ENCODE measurements at places on chromosomes 2 and 18.

DNA sequence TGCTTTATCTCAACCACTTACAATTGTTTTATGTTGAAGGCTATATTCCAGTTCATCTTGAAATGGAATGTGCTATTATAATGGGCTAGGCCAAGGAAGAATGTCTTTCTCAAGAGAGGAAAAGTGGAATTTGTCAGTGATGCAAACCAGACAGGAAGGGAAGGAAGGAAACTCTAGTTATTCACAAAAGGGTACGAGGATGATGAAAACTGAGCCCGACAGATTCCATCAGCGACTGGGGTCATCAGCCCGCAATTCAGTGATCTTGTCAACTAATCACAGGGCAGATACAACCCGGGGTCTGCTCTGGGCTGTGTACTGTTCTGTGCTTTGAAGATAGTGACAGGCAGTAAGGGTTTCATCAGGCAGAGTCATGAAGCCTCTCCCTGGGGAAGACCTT is 23.4 kb upstream of the LYPD6 start:
- DNase-seq = no peak

DNA sequence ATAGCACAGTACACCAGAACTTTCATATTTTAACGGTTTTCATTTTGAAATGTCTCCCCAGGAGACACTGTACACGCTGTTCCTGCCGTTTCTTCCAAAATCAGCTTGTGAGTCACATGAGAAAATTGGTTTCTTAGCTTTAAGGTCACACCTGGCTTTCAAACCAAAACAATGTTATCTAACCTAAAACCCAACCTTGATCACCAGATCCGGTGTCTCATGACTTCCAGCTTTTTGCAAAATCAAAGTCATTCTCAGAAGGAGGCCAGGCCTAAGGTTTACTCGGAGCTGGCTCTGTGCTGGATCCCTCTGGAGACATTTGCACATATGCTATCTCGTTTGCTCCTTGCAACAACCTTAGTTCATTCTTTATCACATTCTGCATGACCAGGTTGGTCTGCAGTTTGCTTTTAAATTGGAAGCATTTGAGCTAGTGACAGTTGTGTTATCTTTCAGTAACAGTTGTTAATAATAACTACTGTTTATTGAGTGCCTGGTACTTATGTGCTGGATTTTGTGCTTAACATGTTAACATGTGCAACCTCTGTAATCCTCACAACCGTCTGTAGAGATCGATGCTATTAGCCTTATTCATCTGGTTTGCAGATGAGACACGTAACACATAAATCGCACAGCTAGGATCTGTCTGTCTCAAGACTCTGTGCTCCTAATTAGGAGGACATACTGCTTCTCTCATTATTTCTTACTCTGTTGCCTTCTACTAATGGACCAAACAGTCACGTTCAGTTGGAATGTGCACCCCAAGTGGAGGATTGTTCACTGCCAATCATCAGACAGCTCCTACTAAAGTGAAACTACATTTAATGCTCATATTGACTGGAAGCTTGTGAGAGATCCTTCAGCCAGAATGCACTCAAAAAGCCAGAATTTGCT is 105.5 kb downstream of the RNF144A start:
- peak; percentile 14 for DNase-seq

DNA sequence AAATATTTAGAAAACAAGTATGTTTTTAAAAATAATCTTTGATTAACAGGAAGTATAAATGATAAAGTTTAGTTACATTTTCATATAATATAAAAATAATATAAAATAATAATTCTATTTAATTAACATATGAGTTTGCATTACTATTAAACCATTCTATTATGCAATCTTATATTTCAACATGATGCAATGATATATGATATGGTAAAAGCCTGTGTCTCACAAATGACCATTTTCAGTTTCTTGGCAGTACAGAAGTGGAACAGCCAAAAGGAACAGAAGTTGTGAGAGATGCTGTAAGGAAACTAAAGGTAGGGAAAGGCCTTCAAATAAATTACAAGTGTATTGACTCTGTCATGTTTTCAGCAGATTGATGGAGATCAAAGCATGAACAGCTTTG is 230.8 kb downstream of the GULP1 start:
- DNase-seq = no peak

DNA sequence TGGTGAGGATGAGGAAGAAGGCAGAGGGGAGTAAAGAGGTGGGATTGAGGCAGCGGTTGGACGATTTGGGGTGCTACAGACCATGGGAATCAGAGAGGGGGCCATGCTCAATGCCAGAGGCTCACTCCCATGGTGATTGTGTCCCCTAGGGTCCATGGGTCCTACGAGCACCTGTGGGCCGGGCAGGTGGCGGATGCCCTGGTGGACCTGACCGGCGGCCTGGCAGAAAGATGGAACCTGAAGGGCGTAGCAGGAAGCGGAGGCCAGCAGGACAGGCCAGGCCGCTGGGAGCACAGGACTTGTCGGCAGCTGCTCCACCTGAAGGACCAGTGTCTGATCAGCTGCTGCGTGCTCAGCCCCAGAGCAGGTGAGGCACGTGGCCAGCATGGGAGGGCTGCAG is 5.2 kb downstream of the CAPN10 start:
- DNase-seq = no peak

DNA sequence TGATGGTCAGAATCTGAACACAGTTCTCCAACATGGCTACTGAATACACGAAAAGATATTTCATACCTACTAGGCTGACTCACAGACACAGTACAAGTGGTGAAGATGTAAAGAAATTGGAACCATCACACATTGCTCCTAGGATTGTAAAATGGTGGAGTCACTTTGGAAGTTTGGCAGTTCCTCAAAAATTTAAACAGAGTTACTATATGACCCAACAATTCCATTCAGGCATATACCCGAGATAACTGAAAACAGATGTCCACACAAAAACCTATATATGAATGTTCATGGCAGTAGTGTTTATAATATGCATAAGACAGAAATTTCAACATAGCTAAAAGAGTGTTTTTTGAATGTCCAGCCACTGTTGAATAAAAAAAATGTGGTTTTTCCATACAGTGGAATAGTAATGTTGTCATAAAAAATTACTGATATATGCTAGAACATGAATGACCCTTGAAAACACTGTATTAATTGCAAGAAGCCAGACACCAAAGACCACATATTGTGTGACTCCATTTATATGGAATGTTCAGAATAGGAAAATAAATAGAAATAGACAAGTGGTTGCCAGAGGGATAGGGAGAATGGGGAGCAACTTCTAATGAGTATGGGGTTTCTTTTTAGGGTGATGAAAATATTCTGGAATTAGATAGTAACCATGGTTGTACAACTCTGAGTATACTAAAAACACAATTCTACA is 10.1 kb downstream of the RMP24 start:
- DNase-seq = no peak

DNA sequence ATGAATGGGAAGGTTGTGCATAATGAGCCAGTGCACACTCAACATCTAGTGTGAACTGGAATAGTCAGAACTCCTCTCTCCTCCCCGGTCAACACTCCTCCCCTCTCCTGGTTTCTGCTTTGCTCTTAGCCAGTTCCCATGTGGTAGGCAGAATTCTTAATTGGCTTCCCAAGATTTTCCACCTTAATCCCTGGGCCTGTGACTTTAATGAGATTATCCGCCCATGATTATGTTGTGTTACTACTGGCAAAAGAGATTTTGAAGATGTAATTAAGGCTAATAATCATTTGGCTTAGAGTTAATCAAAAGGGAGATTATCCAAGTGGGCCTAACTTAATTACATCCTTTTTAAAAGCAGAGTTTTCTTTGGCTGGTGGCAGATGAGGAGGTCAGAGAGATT is 34.2 kb upstream of the REV1 start:
- no peak for DNase-seq

DNA sequence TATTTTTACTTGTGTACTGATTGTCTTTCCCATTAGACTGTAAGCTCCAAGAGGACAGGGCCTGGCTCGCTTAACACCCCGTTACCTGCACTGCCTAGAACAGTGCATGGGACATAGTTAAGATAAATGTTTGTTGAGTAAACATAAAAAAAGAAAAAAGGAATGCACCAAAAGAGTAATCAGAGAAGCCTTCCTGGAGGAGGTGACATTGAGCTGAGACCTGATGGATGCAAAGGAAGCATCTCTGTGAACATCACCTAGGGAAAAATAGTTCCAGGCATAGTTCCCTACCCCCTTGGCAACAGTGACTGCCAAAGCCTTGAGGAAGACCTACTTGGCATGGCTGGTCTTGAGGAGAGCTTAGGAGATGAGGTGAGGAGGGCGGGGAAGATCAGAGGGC is 924 bp upstream of the TFCP2L1 start:
- no peak for DNase-seq

DNA sequence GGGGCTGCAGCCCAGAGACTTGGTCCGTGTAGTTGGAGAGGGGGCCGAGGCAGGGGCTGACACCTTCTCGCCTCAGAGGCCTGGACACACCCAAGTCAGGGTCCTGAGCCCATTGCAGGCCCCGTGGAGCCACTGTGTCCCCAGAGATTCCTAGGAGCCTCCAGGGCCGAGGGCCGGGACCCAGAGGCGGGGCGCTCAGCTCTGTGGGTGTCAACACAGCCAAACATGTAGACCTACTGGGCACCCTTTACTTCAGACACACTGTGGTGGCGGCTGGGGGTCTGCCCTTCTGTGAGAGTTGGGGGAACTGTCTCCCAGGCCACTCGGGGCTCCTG is 459 bp upstream of the ESPNL start:
- no peak for DNase-seq

DNA sequence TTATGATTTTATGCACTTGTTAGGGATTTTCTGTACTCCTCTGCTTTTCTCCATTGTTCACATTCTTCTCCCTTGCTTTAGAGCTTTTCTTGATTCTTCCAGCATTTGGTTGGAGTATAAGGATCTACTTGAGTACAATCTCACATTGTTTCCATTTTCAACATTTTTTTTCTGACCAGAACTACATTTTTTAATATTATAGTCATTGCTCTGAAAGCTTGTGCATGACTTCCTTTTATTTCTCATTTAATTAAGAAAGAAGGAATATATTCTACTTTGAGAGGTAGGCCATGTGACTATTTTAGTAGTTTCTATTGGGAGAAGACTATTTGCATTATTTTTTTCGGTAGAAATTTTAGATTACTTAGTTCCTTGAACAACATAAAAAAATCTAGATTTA is 200.4 kb downstream of the TMEM247 start:
- DNase-seq = no peak

DNA sequence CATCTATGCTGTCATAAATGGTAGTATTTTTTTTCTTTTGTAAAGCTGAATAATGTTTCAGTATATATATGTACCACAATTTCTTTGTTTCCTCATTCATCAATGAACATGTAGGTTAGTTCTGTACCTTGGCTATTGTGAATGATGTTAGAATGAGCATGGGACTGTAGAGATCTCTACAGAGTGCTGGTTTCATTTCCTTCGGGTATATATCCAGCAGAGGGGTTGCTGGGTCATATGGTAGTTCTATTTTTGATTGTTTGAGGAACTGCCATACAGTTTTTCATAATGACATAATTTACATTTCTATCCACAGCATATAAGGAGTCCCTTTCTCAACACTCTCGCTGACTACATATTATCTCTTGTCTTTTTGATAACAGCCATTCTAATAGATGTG is 243.5 kb downstream of the CDH7 start:
- DNase-seq = no peak

GRCh38 chr2:71935262-71935848 is 212.3 kb downstream of the CYP26B1 start:
- no peak for DNase-seq

- DNase-seq = no peak
Observed at GRCh38 chr18:74063023-74063422, 84.6 kb downstream of the FBXO15 start.

DNA sequence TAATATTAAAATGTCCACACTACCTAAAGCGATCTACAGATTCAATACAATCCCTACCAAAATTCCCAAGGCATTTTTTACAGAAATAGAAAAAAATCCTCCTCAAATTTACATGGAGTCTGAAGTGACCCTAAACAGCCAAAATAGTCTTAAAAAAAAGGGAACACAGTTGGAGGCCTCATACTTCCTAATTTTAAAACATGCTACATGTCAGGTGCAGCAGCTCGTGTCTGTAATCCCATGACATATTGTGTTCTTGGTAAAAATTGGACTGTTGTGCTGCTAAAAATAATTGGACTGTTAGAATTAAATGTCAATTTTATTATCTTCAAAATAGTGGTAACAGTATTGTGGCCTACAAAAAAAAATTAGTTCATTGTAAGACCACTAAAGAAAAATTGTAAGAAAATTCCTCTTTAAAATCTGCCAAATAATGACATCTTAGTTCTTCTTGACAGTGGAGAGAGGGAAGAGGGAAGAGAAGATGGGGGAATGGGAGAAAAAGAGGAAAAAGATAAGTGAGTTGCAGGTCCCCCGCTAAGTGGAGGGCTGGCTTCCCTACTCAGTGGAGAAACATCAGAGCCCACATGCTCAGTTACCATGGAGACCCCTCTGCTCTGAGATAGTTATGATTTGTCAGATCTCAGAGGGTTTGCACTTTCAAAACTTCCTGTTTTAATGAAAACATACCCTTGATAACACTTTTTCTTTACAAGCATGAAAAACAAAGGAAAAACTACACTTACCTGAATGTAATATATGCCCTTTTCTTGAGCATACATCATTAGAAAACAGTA is 46.5 kb downstream of the UNC50 start:
- DNase-seq = no peak

DNA sequence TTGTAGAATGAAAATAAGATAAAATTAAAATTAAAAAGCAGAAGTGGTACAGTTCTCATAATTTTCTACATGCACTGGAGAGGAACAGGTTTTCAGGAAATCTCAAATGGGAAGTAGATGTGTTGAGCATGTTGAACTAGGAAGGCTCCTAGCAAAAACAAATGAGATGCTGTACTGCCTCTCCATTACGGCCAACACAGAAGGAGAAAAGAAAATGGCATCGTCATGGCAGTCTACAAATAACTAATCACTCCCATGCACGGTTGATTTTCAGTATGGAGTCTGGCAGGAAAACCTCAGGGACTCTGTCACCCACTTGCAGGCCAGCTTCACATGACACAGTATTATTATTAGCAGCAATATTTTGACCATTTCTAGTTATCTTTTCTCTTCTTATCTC is 278.7 kb downstream of the NRXN1 start:
- no peak for DNase-seq

DNA sequence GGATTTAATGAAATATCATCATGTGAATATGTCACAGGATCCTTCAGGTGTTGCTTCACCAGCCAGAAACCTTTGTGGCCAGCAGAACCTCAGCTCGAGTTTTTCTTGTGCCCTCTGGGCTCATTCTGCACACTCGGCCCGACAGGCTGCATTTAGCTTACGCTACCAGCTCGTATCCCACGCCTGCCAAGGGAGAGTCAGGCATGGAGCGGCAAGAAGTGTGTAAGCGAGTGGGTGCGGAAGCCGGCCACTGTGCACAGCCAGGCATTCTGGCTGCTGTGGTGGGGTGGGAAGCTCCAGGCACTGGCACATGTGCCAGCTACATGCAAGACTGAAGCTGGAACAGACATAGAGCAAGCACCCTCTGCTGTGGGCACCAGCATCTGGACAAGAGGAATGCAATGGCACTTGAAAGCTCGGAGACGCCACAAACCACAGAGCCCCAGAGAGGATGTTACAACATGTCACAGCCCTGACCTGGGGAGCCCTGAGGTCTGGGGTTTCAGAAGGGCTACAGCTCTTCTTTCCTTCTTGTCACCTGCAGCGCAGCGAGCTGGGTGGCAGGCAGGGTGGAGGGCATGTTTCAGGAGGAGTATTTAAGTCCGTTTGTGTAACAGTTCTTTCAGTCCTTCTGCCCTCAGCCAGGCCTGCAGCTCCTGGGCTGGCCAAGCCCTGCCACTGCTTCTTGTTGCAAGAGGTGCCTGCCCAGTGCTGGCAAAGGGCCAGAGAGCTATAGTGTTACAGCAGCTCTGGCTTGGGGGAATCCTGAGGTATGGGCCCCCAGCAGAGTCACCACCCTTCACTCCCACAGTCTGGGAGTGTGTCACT is 257.3 kb upstream of the HNMT start:
- no peak for DNase-seq

Data from left hindlimb (tissue), 1 donor.